ENCODE measurements at places on chromosomes 4 and X.

GRCh38 chrX:150060406-150060805 is 122.1 kb upstream of the EOLA2 start:
- no peak for DNase-seq

- no peak for DNase-seq
These were observed 35.7 kb downstream of the APOO start for GRCh38 chrX:23871905-23872546.

DNA sequence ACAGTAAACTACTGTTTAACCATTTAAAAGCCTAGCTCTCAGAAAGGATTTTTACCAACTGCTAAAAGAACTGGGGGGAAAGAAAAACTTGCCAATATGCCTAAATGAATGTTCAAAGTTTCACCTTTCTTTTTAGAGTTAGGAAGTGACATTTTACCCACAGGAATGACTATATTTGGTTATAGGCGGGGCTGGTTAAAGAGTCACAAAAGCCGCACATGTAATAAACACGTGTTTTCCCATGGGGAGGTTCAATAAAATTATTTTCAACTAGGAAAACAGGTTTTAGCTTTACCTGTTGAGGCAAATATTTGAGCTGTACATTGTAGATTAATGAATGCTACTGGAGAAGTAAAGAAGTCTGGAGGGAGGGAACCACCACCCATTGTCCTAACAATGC is 41.6 kb upstream of the UGDH start:
- DNase-seq: no peak

DNA sequence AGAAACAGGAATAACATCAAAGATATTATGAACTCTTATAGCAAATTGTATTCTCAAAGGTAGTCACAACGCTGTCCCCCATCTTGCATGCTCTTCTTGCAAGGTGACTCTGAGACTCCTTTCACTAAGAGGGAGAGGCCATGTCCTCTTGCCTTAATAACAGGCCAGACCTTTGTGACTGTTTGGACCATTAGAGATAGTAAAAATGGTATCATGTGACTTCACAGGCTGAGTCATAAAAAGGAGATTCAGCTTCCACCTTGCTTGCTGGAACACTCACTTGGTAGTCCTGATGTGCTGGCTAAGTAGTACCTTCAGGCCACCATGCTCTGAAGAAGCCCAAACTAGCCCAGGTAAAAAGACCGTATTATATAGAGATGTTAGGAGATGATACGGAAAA is 143.8 kb downstream of the FBXW7 start:
- no peak for DNase-seq

DNA sequence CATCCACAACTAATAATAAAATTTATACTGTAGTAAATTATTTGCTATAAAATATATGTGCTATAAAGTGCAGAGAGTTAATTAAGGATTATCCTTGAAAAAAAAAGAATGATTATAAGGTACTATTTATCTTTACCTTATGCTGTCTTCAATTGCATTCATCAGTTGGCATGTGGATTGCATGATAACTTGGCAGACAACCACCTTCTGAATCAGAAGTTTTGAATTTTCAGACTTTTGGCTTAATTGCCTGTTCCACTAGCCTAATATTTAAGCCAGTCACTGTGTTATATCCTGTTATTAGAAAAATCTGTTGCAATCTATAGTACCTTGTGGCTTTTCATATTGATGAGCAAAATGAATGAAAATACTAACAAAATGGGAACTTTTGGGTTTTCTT is 1040.3 kb upstream of the PCDH10 start:
- no peak for DNase-seq

- DNase-seq: no peak
These were observed 62.2 kb downstream of the ANXA3 start for GRCh38 chr4:78613522-78614321.

DNA sequence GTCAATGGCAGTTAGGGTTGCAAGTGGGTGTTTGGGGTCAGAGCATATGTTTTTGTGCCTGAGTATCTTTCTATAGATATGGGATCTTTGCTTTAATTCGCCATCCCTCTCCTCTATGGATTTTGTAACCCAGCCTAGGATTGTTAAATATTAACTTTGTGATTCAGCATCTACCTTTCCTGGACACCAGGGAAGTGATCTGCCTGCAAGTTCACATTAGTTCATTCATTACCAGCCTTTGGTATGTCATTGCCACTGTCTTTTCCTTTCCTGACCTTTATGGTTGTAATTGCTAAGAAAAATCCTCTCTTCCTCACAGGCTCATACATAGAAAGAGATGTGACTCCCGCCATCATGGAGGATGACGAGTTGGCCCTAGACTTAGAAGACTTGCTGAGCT is 73.8 kb downstream of the KIT start:
- DNase-seq: no peak

GRCh38 chrX:133849676-133850075 is 135.7 kb downstream of the GPC3 start:
- DNase-seq: no peak

DNA sequence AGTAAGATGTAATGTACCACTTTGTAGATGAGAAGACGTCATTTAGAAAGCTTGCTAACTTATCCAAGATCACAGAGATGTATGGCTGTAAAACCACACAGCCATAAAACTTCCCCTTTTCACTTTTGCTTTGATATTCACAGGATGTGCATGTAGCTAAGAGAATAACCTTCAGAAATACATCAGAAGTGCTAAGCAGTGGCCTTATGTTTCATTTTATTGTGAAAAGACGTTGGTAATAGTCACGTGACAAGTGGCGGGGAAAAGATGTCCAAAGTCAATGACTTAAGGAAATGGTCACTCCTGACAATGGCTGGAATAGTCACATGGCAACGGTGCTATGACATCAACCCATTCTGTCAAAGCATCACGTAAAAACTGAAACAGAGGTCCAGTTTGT is 12.9 kb upstream of the WDR17 start:
- no peak for DNase-seq

DNA sequence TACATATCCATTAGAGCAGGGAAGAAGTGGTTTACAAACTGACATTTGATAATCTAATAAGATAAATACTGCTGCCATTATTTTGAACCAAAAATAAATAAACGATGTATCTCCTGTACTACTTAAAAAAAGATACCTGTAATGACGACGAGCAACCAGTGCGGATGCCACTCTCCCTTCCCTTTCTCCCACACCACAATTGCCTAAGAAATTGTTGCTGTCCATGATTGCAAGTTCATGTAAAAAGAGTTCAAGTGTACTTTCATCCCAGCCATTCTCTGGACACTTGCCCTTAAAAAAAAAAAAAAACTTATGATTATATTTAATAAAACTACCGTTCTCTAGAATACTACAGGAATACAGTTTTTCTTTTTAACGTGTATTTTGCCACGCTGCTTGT is 1.4 kb downstream of the SEPSECS start:
- DNase-seq: peak; percentile 21

DNA sequence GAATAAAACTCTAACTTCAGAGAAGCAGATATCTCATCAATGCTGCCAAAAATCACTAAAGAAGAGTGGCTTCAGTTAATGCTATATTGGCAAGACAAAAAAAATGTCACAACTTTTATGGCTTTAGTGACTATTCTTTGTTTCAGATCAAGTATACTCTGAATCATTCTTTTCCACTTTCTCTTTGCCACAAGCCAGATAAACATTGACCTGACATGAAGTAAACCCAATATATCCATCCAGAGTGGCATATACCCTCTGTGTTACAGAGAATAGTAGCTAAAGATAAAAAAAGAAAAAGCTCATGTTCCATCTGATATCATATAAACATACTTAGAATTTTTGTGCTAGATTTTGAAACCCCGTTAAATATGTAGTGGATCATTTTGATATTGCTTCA is 206.7 kb upstream of the CNKSR2 start:
- no peak for DNase-seq

- DNase-seq: peak; percentile 5
These were observed 119.2 kb downstream of the DDX53 start for GRCh38 chrX:23118890-23119527.

DNA sequence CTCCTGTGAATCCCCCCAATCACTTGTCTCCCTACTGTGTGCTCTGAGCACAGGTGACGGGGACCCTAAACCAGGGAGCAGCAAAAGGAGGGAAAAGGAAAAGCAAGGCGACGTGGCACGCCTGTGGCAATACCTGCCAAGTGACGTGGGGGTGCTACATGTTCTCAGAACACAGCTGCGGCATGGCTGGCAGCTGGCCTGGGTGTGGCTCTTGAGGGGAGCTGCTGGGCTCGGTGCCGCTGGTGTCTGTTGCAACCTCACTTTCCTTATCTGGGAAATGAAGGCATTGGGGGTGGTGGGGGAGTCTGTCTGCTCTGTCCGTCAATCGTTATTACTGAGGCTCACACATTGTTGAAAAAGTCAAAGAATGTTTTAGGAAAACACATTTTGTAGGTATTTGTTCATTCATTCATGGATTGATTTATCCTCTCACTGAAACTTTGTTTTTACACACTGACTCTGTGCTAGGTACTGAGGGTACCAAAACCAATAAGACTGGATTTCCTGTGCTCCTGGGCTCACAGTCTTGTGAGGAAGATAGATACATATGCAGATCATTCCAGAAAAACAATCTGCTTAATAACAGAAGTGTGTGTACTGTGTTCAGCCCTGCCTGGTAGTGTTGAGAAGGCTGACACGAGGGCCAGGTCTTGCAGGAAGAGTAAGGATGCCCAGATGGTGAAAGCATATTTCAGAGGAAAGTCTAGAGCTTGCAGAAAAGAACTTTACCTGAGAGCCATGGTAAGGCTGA is 217.6 kb downstream of the PTTG2 start:
- no peak for DNase-seq

GRCh38 chrX:105101378-105101777 is 119.1 kb downstream of the TEX13A start:
- no peak for DNase-seq

- no peak for DNase-seq
These were observed 4.8 kb downstream of the NOCT start for GRCh38 chr4:139020384-139020783.

GRCh38 chr4:107366016-107366735 is 330.1 kb upstream of the DKK2 start:
- no peak for DNase-seq

- DNase-seq: peak; percentile 3
These were observed at the start of gene ASB9 for GRCh38 chrX:15269618-15270521. TSS of gene ASB9 (minus strand) at chrX:15270083. CDS start at chrX:15269874, 209 bp downstream.

- no peak for DNase-seq
These were observed 241.4 kb upstream of the PGRMC2 start for GRCh38 chr4:128528793-128529553.

DNA sequence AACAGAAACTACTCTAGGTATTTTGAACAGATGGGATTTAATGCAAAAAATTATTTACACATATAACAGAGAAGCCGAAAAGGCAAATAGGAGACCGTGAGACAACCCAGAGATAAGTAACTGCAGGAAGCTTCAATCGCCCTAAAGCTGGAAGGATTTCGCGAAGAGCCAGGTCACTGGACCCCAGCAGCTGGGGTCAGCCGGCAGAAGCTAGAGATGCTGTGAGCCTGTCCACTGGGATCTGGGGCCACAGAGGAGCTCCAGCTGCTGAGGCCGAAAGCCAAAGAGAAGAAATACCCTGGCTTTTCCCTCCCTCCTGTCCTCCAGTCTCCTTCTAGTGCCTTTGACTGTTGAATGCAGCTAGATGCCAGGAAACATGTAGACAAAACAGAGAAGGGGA is 192.8 kb upstream of the BCOR start:
- DNase-seq: no peak

- no peak for DNase-seq
These were observed 48.6 kb downstream of the MAGEA9 start for GRCh38 chrX:149830192-149830873.

DNA sequence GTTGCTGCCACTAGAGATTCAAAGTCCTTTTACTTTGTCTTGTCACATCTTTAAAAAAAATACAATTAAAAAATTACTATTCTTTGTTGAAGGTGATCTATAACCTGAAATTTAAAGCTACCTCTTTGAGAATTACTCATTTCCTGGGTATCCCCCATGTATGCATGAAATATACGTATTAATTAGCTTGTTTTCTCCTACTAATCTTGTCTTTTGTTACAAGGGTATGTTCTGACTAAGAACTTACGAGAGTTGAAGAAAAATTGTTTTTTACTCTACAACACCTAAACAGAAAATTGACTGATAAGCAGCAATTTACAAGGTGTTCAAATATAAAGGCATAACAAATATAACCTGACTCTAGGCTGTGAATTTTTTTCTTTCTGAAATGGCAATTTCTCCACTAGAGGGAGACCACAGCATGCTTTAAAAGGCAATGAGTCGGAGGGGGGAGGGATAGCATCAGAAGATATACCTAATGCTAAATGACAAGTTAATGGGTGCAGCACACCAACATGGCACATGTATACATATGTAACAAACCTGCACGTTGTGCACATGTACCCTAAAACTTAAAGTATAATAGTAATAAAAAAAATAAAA is 249.6 kb downstream of the OPHN1 start:
- DNase-seq: no peak

GRCh38 chrX:68990948-68991347 is 162.1 kb downstream of the EFNB1 start:
- no peak for DNase-seq

- DNase-seq: no peak
These were observed 112.2 kb upstream of the ANXA3 start for GRCh38 chr4:78439328-78439727.

DNA sequence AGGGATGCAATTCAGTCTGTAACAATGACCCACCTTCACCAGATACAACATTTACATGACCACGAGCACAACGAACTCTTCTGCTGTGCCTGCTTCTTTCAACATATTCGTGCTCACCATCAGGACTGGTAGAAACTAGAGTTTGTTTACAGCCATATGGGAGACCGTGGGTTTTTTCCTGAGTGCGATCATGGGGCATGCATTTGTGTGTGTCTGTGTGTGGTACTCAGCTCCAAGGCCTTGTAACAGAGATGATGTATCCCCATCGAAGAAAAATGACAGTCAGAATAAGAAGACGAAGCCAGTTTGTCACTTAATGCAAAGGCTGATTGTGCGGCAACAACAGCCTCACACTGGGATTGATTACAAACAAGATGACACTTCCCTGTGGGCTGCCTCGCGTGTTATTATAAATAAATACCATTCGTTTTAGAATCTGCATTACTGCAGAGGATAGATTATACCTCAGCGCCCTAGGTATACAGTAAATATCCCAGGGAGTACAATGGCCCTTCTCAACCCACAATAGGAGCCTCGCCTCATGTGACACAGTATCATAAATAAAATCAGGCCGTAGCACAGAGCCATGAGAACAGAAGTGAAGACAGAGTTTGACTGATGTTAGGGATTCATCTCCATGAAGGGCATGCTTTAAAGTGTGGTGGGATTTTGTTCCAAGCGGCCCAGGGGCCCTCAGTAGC is 97.3 kb upstream of the NOCT start:
- peak; percentile 65 for DNase-seq

GRCh38 chr4:79408063-79408462 is at the start of gene GK2:
TSS of gene GK2 (minus strand) at chr4:79408228. CDS start at chr4:79408200, 28 bp downstream.
- DNase-seq: no peak

- no peak for DNase-seq
These were observed 9.8 kb downstream of the DGKQ start for GRCh38 chr4:963276-964225.

Data from NCI-H2081 (cell line).